ENCODE measurements at places on chromosomes 16 and 17.

DNA sequence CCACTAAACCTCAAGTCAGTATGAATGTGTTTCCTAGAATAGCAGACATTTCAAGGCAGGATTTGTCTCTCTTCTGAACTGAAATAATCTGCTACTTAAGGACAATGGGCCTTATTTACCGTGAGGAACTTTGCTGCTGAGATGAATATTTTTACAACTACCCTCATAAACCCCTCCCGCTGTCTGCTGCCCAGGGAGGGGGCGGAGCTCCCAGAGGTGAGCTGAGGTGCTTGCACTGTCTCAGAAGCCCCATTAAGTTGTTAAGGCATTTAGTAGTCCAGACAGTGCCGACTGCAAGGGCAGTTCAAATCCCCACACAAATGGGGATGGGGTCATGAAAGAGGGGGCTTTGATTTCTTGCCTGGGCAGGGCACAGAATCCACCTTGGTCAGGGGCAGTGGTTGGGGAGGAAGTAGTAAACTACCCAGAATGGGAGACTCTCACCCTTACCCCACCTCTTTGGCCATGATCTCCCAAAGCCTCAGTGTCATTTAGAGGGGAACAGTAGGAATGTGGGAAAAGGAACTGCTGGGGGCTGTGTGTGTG, 19.2 kb downstream of the HNF1B start:
- no peak for DNase-seq

GRCh38 chr16:8831450-8831849, 33.8 kb downstream of the PMM2 start:
- no peak for DNase-seq

- no peak for DNase-seq
Measured at GRCh38 chr17:18937981-18938691, 13.8 kb upstream of the SLC5A10 start.

- no peak for DNase-seq
Measured at GRCh38 chr16:57635266-57636097, 7.1 kb downstream of the ADGRG1 start.

Data from fibroblast of skin of right quadriceps (primary cell).